ENCODE measurements at places on chromosomes 2 and 18. TPM values are rescaled to one million over a fixed set of nuclear protein-coding genes. Genes with fewer than 3 reads are reported as not detected.

The LTBP1 gene
- total RNA-seq = 51.5 TPM

The ST8SIA3 gene
- 0.93 TPM for total RNA-seq

The DUSP19 gene
- 3.8 TPM for total RNA-seq

The SPP2 gene
- not detected for total RNA-seq

The TRPM8 gene
- total RNA-seq = 2.2 TPM

The GCG gene
- total RNA-seq = not detected

The STARD6 gene
- total RNA-seq = 5.7 TPM

The MC5R gene
- total RNA-seq = 0.74 TPM

The TTN gene
- 30.8 TPM for total RNA-seq

The C2orf78 gene
- 3.5 TPM for total RNA-seq

The KIAA2012 gene
- 1.3 TPM for total RNA-seq

The NCOA1 gene
- 124 TPM for total RNA-seq

The B3GNT7 gene
- 5.0 TPM for total RNA-seq

The FRZB gene
- total RNA-seq = 8.4 TPM

The VPS4B gene
- 30.9 TPM for total RNA-seq

DNA sequence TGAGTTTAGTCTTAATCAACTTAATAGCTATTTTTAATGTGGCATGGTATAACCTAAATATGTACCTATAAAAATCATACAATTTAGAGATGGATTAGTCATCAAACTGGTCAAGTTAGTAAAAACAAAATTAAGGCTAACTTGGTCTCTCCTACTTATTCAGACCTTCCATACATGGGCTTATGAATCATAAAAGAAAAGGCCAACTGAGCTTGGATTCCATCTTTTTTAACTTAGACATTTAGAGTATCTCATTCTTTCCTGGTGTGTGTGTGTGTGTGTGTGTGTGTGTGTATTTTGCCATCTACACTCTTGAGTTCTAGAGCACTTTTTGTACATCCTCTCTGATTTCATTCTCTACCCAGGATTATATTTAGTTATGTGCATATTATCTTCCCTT is 637.5 kb downstream of the PLCL1 start:
- H3K4me1 ChIP-seq = no peaks in the 10 kb centered on the region
- no peaks in the 10 kb centered on the region for H3K27me3 ChIP-seq
- no peak for DNase-seq

GRCh38 chr2:133489146-133489545 is 79.1 kb downstream of the NCKAP5 start:
- no peaks in the 10 kb centered on the region for H3K4me1 ChIP-seq
- no peaks in the 10 kb centered on the region for H3K36me3 ChIP-seq
- H3K4me3 ChIP-seq = no peak overlapping the region
- DNase-seq = no peak
- no peak overlapping the region for H3K27ac ChIP-seq

DNA sequence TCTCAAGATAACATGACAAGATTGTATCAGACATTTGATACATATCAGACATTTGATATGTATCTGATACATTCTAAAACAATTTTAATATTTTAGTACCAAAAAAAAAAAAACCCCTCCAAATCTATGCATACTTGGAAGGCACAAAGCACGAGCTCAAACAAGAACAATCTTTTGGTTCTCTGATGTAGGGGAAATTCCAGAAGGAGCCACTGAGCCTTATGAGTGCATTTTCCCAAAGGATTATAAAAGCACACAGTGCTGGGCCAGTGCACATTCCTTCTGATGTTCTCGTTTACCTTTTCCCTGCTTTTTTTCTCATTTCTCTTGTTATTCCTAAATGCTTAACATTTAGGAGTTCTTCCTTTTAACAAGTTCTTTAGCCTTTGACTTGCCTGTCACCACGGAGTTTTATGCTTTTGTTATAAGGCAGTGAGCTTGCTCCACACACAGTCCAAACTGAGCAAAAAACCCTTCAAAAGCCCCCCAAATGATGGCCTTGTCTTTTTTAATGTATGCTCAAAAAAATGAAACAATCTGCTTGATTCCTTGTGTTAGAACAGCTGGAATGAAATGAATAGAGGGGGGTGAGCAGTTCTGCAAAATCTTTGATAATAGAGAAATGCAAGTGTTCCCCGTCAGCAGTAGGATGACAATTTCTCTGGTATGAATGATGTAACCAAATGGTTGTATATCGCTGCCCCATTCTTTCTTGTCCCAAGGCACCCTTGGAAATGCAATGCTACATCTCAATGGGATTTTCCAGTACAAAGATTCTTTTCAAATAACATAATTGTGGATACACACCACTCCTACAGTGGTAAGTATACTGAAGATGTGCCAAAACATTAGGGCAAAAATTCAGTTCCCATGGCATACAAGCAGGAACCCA is 597.2 kb upstream of the ZEB2 start:
- H3K36me3 ChIP-seq = no peaks in the 10 kb centered on the region
- no peaks in the 10 kb centered on the region for H3K27me3 ChIP-seq
- no peak overlapping the region for H3K27ac ChIP-seq

GRCh38 chr2:47232738-47233415 is 77.8 kb upstream of the STPG4 start:
- no peak for DNase-seq
- H3K27me3 ChIP-seq = no peaks in the 10 kb centered on the region
- no peaks in the 10 kb centered on the region for H3K36me3 ChIP-seq
- no peak overlapping the region for H3K4me3 ChIP-seq
- H3K4me1 ChIP-seq = peaks cover 10% of the 10 kb centered on the region

- H3K27ac ChIP-seq = peak overlapping the region; percentile 94
- H3K27me3 ChIP-seq = no peaks in the 10 kb centered on the region
- no peaks in the 10 kb centered on the region for H3K36me3 ChIP-seq
- no peak for DNase-seq
- H3K4me1 ChIP-seq = peaks cover 5% of the 10 kb centered on the region
Observed at GRCh38 chr18:54268751-54269150, 566 bp upstream of the POLI start.

DNA sequence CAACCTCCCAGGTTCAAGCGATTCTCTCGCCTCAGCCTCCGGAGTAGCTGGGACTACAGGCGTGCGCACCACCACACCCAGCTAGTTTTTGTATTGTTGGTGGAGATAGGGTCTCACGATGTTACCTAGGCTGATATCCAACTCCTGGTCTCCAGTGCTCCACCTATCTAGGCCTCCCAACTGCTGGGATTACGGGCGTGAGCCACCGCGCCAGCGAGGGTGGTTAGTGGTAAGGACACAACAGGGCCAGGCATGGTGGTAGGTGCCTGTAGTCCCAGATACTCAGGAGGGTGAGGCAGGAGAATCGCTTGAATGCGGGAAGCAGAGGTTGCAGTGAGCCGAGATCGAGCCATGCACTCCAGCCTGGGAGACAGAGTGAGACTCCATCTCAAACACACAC is 26.6 kb upstream of the DUSP2 start:
- H3K4me1 ChIP-seq = peaks cover 4% of the 10 kb centered on the region
- H3K4me3 ChIP-seq = no peak overlapping the region
- H3K36me3 ChIP-seq = no peaks in the 10 kb centered on the region
- H3K27ac ChIP-seq = no peak overlapping the region

DNA sequence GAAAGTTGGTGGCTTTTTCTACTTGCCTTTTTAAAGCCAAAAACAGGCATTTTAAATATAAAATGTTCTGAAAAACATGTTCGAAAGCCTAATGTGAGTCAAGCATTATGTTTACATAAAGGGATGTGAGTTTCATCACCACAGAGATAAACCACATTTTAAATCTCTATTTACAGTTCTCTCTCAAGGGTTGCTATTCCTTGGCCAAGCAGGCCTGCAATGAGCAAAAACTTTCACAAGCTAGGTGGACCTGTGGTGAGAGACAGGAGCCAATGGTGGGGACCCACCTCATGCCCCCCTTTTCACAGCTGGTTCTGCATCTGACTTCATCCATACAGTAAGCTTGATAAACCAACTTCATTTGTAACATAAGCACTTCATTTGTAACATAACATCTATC is 65.1 kb downstream of the CUL3 start:
- DNase-seq = no peak
- H3K27ac ChIP-seq = no peak overlapping the region
- H3K4me3 ChIP-seq = no peak overlapping the region
- no peaks in the 10 kb centered on the region for H3K4me1 ChIP-seq
- no peaks in the 10 kb centered on the region for H3K36me3 ChIP-seq
- no peaks in the 10 kb centered on the region for H3K27me3 ChIP-seq

GRCh38 chr2:206937555-206937954 is 1.8 kb upstream of the CPO start:
- H3K27ac ChIP-seq = no peak overlapping the region
- no peaks in the 10 kb centered on the region for H3K4me1 ChIP-seq
- no peaks in the 10 kb centered on the region for H3K27me3 ChIP-seq
- no peaks in the 10 kb centered on the region for H3K36me3 ChIP-seq

- no peak overlapping the region for H3K4me3 ChIP-seq
- no peak for DNase-seq
- H3K27ac ChIP-seq = no peak overlapping the region
Observed at GRCh38 chr2:84986018-84986417, 15.1 kb downstream of the KCMF1 start.

GRCh38 chr2:235864302-235864701 is 303.9 kb downstream of the GBX2 start:
- no peaks in the 10 kb centered on the region for H3K36me3 ChIP-seq
- H3K27me3 ChIP-seq = no peaks in the 10 kb centered on the region
- no peak overlapping the region for H3K4me3 ChIP-seq
- H3K4me1 ChIP-seq = no peaks in the 10 kb centered on the region

DNA sequence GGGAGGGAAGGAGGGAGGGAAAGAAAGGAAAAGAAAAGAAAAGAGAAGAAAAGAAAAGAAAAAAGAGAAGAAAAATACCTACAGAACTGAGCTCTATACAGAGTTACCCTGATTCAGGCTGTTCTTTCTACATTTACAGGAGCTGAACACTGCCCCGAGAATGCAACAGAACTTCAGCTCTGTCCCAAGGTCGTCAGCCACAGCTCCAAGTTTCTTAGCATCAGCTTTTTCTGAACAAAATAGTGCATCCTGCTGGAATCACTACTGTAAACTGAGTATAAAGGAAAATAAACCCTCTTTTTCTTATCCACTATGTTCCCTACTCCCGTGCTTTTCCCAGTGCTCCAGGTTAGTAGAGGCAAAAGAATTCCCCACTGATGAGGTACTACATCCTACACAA is 4.7 kb upstream of the PPP4R1 start:
- H3K27me3 ChIP-seq = no peaks in the 10 kb centered on the region
- no peaks in the 10 kb centered on the region for H3K36me3 ChIP-seq
- H3K4me3 ChIP-seq = no peak overlapping the region
- no peak overlapping the region for H3K27ac ChIP-seq
- H3K4me1 ChIP-seq = no peaks in the 10 kb centered on the region

GRCh38 chr2:226904592-226904991 is 68.7 kb downstream of the RHBDD1 start:
- H3K27me3 ChIP-seq = no peaks in the 10 kb centered on the region
- no peak overlapping the region for H3K27ac ChIP-seq
- no peak overlapping the region for H3K4me3 ChIP-seq
- no peaks in the 10 kb centered on the region for H3K4me1 ChIP-seq
- no peak for DNase-seq
- no peaks in the 10 kb centered on the region for H3K36me3 ChIP-seq

DNA sequence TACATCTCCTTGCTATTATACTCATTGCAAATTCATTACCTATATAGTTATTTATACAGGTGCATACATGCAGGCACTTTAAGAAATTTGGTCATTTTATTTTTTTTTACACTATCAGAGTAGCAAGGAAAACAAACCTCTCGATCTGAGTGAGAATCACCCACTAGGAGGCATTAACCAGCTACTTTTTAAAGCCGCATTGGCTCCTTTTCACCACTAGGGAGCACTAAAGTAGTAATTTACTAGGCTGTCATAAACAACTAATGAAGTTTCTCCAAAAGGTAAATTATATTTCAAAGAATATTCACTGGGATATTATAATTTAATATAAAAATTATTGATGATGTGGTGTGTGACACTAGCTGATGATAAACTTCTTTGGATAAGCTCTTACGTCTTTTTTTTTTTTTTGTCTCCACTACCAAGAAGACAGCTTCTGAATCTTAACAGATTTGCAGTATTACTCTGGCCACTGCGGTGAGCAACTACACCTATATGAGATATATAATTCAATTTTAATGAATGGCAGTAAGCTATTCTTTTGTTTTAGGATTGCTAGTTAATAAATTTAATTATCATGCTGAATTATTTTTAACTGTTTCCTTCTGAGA is 101.9 kb downstream of the NOL4 start:
- H3K27me3 ChIP-seq = no peaks in the 10 kb centered on the region
- peak; percentile 65 for DNase-seq
- no peak overlapping the region for H3K27ac ChIP-seq
- H3K4me1 ChIP-seq = no peaks in the 10 kb centered on the region
- no peaks in the 10 kb centered on the region for H3K36me3 ChIP-seq

GRCh38 chr2:233441161-233442027 is 87.1 kb downstream of the DGKD start:
- H3K4me1 ChIP-seq = peaks cover 6% of the 10 kb centered on the region
- H3K27me3 ChIP-seq = no peaks in the 10 kb centered on the region
- no peak for DNase-seq
- H3K27ac ChIP-seq = no peak overlapping the region

DNA sequence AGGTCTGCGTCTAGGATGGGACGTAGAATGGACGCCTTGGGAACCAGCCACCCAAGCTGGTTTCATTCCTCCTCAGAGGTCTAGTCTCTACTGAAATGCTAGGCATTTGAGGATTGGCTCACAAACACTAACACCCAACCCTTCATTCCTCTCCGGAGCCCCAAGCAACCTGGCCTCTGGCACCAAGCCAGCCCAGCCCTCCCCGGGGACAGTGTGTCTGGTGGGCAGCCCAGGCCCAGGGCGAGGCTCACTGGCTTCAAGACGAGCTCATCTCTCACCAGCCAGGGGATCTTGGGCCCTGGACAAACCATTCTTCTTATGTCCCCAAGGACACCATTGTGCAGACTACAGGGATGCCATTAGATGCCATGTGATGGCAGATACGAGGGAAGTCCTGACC is 182.5 kb downstream of the CTIF start:
- no peaks in the 10 kb centered on the region for H3K4me1 ChIP-seq
- no peak overlapping the region for H3K4me3 ChIP-seq
- no peaks in the 10 kb centered on the region for H3K27me3 ChIP-seq

GRCh38 chr18:68441241-68441640 is 273.7 kb downstream of the TMX3 start:
- no peak overlapping the region for H3K27ac ChIP-seq
- H3K27me3 ChIP-seq = no peaks in the 10 kb centered on the region
- H3K36me3 ChIP-seq = no peaks in the 10 kb centered on the region
- no peak overlapping the region for H3K4me3 ChIP-seq
- no peaks in the 10 kb centered on the region for H3K4me1 ChIP-seq
- no peak for DNase-seq

DNA sequence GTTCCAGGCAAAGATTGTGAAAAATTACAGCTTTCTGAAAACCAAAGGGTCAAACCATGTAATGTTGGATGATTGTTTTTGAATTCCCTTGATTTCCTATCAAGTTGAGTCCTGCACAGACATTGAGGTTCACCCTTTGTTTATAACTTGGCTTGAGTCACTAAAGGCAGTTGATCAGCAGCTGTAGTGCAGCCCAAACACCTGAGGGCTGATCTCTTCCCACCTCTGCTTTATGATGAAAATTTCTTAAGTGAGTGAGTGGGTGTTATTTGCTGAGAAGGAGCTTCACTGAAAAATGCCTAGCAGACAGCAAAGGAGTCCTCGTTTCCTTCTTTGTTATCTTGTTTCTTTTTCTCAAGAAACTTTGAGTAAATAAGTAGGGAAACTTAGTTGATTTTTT is 31.9 kb upstream of the BMPR2 start:
- H3K4me3 ChIP-seq = no peak overlapping the region
- no peaks in the 10 kb centered on the region for H3K27me3 ChIP-seq
- H3K27ac ChIP-seq = no peak overlapping the region
- no peaks in the 10 kb centered on the region for H3K4me1 ChIP-seq
- H3K36me3 ChIP-seq = no peaks in the 10 kb centered on the region
